ENCODE measurements at places on chromosomes 4 and X.

GRCh38 chr4:81314196-81314896 is 99.3 kb upstream of the PRKG2 start:
- H3K27ac ChIP-seq, result no peak overlapping the region
- H3K36me3 ChIP-seq, result no peaks in the 10 kb centered on the region
- no peaks in the 10 kb centered on the region for H3K4me1 ChIP-seq
- no peak overlapping the region for H3K4me3 ChIP-seq

DNA sequence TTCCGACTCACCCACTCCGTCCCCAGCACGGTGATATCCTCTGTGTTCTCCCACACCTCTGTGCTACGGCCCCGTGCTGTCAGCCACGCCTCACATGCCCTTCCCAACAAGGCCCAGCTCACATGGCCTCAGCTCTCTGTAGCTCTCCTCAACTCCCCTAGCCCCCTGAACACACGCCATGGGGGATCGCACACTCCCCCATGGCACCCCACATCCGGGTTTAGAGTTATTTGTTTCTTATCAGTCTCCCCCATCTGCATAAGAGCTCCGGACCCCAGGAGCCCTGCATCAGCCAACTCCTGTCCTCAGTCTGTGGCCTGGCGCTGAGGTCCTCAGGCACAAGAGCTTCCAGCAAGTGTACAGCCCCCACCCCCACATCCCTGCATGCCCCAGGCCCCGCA is 7.0 kb downstream of the C4orf50 start:
- H3K27ac ChIP-seq, result no peak overlapping the region
- no peaks in the 10 kb centered on the region for H3K4me1 ChIP-seq
- no peaks in the 10 kb centered on the region for H3K36me3 ChIP-seq
- no peaks in the 10 kb centered on the region for H3K27me3 ChIP-seq
- DNase-seq, result no peak

DNA sequence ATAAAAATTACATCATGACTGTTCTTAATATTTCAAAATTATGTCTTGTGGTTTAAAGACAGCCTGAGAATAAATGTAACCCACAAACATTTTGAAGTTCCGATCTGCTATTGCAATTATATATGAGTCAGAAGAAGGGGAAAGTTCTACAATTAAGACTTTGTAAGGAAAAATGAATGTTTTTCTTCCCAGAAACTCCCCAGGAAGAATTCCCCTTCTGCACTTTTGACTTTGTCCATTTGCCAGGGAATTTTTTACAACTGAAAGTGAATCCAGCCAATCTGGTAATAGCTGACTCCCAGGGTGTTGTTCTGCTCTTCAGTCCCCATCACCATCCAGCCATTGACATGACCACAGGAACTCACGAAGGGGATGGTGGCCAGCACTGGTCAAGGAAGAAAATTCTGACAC is 61.6 kb upstream of the NOCT start:
- no peaks in the 10 kb centered on the region for H3K36me3 ChIP-seq
- DNase-seq, result no peak
- H3K27me3 ChIP-seq, result no peaks in the 10 kb centered on the region
- H3K27ac ChIP-seq, result no peak overlapping the region

GRCh38 chr4:128811571-128812441 is 2.3 kb downstream of the JADE1 start:
- H3K27ac ChIP-seq, result peak overlapping the region; percentile 82
- peaks cover 6% of the 10 kb centered on the region for H3K4me1 ChIP-seq
- no peaks in the 10 kb centered on the region for H3K27me3 ChIP-seq
- H3K4me3 ChIP-seq, result peak overlapping the region; percentile 71
- DNase-seq, result peak; percentile 46

- H3K4me3 ChIP-seq, result no peak overlapping the region
- no peak overlapping the region for H3K27ac ChIP-seq
- H3K27me3 ChIP-seq, result no peaks in the 10 kb centered on the region
- no peaks in the 10 kb centered on the region for H3K4me1 ChIP-seq
These were observed 396.5 kb downstream of the DCAF12L2 start for GRCh38 chrX:125769628-125770027.

- H3K36me3 ChIP-seq, result no peaks in the 10 kb centered on the region
- H3K4me3 ChIP-seq, result no peak overlapping the region
- H3K4me1 ChIP-seq, result peaks cover 5% of the 10 kb centered on the region
These were observed 53.8 kb upstream of the OTUD4 start for GRCh38 chr4:145234091-145234706.

DNA sequence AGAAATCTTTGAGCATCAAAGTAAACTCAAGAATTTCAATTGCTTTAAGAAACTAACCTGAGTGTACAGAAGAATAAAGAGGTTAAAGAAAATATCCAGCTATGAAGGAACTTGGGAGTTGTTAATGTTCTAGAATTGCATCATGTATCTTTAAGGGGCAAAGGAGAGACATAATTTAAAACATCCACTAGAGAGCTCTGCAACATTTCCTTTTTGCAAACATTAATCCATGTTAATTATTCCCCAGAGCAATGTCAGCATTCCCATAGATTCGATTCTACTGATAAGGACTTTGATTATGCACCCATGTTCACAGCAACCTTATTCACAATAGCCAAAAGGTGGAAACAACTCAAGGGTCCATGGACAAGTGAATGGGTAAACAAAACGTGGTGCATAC is 80.2 kb upstream of the SORBS2 start:
- H3K36me3 ChIP-seq, result no peaks in the 10 kb centered on the region
- H3K4me3 ChIP-seq, result no peak overlapping the region
- DNase-seq, result no peak
- H3K27me3 ChIP-seq, result no peaks in the 10 kb centered on the region
- H3K4me1 ChIP-seq, result no peaks in the 10 kb centered on the region
- H3K27ac ChIP-seq, result no peak overlapping the region

- H3K4me3 ChIP-seq, result no peak overlapping the region
- no peak overlapping the region for H3K27ac ChIP-seq
- H3K27me3 ChIP-seq, result no peaks in the 10 kb centered on the region
- DNase-seq, result no peak
- no peaks in the 10 kb centered on the region for H3K4me1 ChIP-seq
- peaks cover 27% of the 10 kb centered on the region for H3K36me3 ChIP-seq
These were observed 33.7 kb downstream of the PIGG start for GRCh38 chr4:532588-533317.

GRCh38 chrX:151000861-151001331 is 17.8 kb downstream of the HMGB3 start:
- no peaks in the 10 kb centered on the region for H3K27me3 ChIP-seq
- H3K4me1 ChIP-seq, result no peaks in the 10 kb centered on the region
- no peaks in the 10 kb centered on the region for H3K36me3 ChIP-seq

- peaks cover 5% of the 10 kb centered on the region for H3K4me1 ChIP-seq
- DNase-seq, result no peak
- peak overlapping the region; percentile 78 for H3K27ac ChIP-seq
- H3K27me3 ChIP-seq, result no peaks in the 10 kb centered on the region
These were observed 160.3 kb upstream of the RASGEF1B start for GRCh38 chr4:81631958-81632441.

GRCh38 chrX:97199501-97199900 is 315.8 kb downstream of the RPA4 start:
- no peak for DNase-seq
- H3K4me3 ChIP-seq, result no peak overlapping the region
- no peaks in the 10 kb centered on the region for H3K4me1 ChIP-seq
- no peak overlapping the region for H3K27ac ChIP-seq
- H3K27me3 ChIP-seq, result no peaks in the 10 kb centered on the region
- no peaks in the 10 kb centered on the region for H3K36me3 ChIP-seq

DNA sequence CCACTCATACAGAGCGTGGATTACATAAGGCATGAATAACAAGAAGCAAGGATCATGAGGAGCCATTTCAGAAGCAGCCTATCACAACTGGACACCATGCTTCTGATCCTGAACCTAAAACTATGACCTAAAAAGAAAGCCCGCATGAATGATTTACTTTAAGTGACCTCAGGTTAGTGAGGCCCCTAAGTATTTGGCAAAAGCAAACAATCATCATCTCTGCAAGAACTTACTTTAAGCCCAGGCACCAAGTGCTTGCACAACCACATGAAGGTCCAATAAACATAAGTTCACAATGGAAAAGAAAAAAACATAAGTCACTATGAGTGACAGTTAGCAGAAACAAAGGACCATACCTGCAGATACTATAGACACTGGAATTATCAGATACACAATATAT is 7.9 kb upstream of the MBTPS2 start:
- H3K36me3 ChIP-seq, result no peaks in the 10 kb centered on the region
- no peaks in the 10 kb centered on the region for H3K4me1 ChIP-seq
- no peak overlapping the region for H3K4me3 ChIP-seq
- H3K27me3 ChIP-seq, result no peaks in the 10 kb centered on the region
- DNase-seq, result no peak

DNA sequence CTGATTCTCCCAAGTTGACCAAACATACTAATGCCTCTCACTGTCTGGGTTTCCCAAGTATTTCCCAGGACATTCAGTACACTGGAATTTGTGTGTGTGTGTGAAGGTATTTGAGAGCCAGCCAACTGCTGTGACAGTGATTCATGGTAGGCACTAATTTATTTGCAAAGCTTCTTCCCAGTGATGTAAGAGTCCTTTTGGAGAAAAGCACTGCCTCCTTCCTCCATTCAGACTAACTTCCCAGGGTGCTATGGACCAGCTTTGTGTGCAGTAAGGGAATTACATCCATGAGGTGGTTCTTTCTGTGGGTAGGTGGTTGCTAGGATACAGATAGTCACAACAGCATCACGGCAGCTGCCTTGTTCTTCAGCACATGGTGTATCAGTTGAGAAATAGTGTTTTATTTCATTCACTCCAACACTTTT is 8.7 kb downstream of the EGF start:
- H3K27me3 ChIP-seq, result no peaks in the 10 kb centered on the region
- no peak overlapping the region for H3K27ac ChIP-seq
- no peak overlapping the region for H3K4me3 ChIP-seq
- no peaks in the 10 kb centered on the region for H3K4me1 ChIP-seq

GRCh38 chr4:6806924-6807626 is 24.5 kb downstream of the KIAA0232 start:
- no peaks in the 10 kb centered on the region for H3K27me3 ChIP-seq
- H3K27ac ChIP-seq, result no peak overlapping the region
- peaks cover 5% of the 10 kb centered on the region for H3K36me3 ChIP-seq

DNA sequence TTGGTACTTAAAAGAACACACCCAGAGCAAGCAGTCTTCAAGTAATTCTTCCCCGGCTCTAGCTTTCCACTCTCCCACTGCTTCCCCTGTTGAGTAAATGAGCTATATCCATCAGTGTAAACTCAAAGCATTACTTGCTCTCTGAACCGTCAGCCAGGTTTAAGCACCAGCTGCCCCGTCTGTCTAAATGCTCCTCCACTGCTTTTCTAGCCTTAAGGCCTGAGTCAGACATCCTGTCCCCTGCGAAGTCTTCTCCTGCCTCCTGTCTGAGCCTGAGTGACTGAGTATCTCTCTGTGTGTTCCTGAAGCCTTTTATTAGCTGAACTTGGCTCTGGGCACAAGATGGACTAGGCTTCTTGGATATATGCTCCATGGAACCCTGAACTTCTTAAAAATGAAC is 205.1 kb downstream of the STK32B start:
- H3K27me3 ChIP-seq, result no peaks in the 10 kb centered on the region
- H3K4me1 ChIP-seq, result no peaks in the 10 kb centered on the region
- H3K4me3 ChIP-seq, result no peak overlapping the region
- H3K27ac ChIP-seq, result no peak overlapping the region
- no peak for DNase-seq
- no peaks in the 10 kb centered on the region for H3K36me3 ChIP-seq

GRCh38 chr4:130689181-130689580 is 1593.2 kb downstream of the C4orf33 start:
- no peaks in the 10 kb centered on the region for H3K4me1 ChIP-seq
- no peak overlapping the region for H3K27ac ChIP-seq
- no peak overlapping the region for H3K4me3 ChIP-seq

DNA sequence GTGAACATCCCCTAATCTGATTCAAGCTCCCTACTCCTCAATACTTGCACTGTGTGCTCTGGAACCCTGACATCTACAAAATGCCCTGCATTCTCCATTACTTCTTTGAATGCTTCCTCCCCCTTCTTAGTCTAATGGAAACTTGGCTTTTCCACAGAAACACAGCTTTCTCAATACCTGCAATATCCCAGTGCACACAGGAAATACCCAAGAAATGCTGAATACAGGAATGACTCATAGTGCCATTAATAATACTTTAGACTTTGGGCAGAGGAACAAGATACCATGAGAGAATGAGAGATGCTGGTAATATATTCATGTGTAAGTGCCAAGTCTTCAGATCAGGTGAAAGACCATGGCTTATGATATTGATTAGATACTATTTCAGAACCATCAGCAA is 5.6 kb downstream of the QRFPR start:
- no peak for DNase-seq
- peaks cover 15% of the 10 kb centered on the region for H3K27me3 ChIP-seq
- H3K4me1 ChIP-seq, result no peaks in the 10 kb centered on the region
- H3K36me3 ChIP-seq, result no peaks in the 10 kb centered on the region
- no peak overlapping the region for H3K4me3 ChIP-seq

DNA sequence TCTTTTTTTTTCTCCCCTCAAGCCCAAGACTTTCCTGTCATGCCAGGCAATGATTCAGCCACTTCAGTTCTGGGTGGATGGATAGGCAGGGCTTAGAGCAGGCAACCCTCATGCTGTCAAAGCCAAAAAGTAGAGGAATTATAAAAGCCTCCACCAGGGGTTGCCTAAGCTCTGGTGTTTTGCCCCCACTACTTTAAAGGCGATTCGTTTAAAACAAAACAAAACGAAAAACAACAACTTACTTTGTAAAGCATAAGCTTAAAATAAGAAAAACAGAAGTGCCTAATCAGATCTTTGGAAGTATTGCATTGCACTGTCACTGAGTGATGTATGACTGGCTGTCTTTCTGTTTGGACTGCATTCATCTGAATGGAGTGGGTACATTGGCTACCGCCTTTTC is 5.3 kb upstream of the IDS start:
- peaks cover 3% of the 10 kb centered on the region for H3K4me1 ChIP-seq
- DNase-seq, result no peak
- no peaks in the 10 kb centered on the region for H3K27me3 ChIP-seq
- no peak overlapping the region for H3K4me3 ChIP-seq

DNA sequence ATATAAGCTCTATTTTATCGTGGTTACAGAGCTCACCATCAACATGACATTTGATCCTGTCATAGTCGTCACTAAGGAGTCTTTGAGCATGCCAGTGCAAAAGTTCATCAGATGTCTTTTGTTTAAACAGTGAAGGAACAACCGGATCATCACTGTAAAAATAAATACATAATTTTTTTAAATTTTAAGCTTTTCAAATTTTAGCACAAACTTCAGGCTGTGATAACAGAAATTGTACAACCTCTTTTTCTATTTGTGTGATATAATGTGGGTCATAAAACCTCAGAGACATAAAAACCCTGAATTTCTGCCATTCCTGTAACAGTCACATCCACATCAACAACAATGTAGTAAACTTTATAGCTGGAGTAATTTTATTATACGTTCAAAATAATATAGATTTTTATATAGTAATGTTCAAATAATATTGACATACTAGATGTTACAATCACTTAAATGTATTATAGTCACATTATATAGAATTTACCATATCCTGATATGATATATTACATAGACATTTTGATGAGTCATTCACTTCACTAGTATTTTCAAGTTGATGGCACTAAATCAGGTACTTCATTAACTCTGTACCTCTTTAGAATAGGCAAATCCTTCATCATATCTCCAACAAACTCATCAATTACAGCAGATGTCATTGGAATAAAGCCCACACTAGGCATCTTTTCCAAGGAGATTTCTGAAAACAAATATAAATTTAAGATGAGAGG is 47.7 kb downstream of the DDX60L start:
- H3K4me1 ChIP-seq, result no peaks in the 10 kb centered on the region
- no peaks in the 10 kb centered on the region for H3K27me3 ChIP-seq
- no peak overlapping the region for H3K4me3 ChIP-seq
- no peak for DNase-seq
- no peaks in the 10 kb centered on the region for H3K36me3 ChIP-seq
- no peak overlapping the region for H3K27ac ChIP-seq

GRCh38 chr4:126740687-126741086 is 892.1 kb upstream of the INTU start:
- DNase-seq, result no peak
- no peaks in the 10 kb centered on the region for H3K4me1 ChIP-seq
- H3K27ac ChIP-seq, result no peak overlapping the region
- H3K36me3 ChIP-seq, result no peaks in the 10 kb centered on the region
- H3K4me3 ChIP-seq, result no peak overlapping the region
